ENCODE measurements at places on chromosomes 2 and 18. TPM values are rescaled to one million over a fixed set of nuclear protein-coding genes. Genes with fewer than 3 reads are reported as not detected.

GRCh38 chr2:129699781-129700573 lies 279.5 kb upstream of the RAB6C start:
- no peak for DNase-seq

DNA sequence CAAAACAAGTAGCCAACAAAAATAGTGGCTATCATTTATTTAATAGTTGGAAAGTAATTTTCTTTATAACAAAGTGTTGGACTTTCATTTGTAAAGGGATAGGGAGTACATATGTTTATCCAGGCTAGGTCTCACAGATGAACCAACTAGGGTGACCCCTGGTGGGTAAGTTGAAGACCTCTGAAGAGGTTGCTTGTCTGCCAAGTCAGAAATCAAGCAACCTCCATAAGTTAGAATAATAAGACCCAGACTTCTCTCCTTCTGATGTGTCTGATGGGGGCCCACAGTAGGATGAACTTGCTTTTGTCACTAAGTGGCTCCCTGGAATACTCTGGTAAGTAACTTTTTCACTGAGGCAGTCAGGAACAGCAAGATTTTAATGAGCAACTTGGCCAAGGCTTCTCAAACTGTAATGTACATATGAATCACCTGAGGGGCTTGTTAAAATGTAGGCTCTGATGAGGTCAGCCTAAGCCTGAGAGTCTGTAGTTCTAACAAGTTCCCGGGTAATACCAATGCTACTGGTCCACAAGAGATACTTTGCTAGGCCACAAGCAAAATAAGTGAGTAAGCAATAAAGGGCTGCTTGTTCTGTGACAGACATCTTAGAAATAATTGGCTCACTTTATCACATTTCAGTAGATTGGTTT lies 319.6 kb downstream of the PIK3C3 start:
- DNase-seq, result no peak

GRCh38 chr2:144357623-144358373 lies 162.1 kb downstream of the ZEB2 start:
- DNase-seq, result peak; percentile 99

C2orf72 gene
- 0.84 TPM for total RNA-seq

CD302 gene
- total RNA-seq, result 0.41 TPM

APOB gene
- total RNA-seq, result 0.07 TPM

- no peak for DNase-seq
Measured at GRCh38 chr2:150859877-150860276, 372.4 kb upstream of the RND3 start.

SERPINB3 gene
- total RNA-seq, result not detected

FTCDNL1 gene
- 0.45 TPM for total RNA-seq

DNA sequence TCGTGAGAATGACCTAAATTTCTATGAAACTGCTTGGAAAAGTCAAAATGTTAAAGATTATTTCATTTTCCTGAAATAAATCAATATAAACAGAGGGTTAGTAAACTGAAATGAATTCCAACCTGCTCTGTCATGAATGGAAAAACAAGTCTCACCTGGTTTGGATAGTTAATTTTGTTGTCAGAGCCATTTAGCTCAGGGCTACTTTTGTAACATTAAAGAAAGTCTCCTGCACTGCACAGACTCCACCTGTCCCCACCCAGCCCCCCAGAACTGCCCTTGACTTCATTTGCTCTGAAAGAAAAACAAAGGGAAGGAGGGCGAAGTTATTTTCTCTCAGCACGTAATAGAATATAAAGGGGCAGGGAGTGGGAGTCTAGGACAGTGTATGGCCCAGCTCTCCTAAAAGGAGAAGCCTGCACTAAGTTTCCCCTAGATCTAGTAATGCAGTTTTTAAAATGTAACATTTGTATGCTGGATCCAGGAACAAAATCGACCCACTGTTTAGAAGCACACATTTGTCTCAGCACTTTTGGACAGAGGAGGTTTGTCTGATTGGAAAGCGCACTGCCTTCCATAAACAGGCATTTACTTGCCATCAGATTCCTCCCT lies 54.2 kb upstream of the ACSL3 start:
- no peak for DNase-seq

- DNase-seq, result no peak
Measured at GRCh38 chr2:132725148-132725547, 55.1 kb upstream of the LYPD1 start.

- no peak for DNase-seq
Measured at GRCh38 chr2:73899801-73900336, 7.1 kb downstream of the ACTG2 start.

AP1S3 gene
- 14.3 TPM for total RNA-seq

DOK6 gene
- 3.1 TPM for total RNA-seq

GRCh38 chr2:162060532-162060931 lies 13.5 kb downstream of the DPP4 start:
- DNase-seq, result no peak

TRIM43 gene
- not detected for total RNA-seq

DNA sequence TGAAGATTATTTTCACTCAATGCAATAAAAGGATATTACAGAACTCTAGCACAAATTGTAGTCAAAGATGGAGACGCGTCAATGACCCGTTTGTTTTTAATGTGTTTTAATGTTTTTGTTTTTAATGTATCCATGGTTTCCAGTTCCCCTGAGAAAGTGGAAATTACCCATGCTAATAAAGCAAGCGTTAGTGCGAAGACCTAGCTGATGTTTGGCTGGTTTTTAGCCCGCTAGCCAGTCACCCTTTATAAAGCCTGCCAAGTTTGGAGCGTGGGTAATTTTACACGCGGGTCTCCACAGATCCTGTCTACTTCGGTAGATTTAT lies 430 bp upstream of the CHMP1B start:
- DNase-seq, result no peak

- DNase-seq, result no peak
Measured at GRCh38 chr2:218128781-218129457, 3.1 kb downstream of the CXCR2 start.

- DNase-seq, result no peak
Measured at GRCh38 chr18:36031407-36031806, 36.0 kb downstream of the RPRD1A start.

RGPD3 gene
- 0.10 TPM for total RNA-seq

BCL2 gene
- 1.0 TPM for total RNA-seq

- DNase-seq, result peak; percentile 71
Measured at GRCh38 chr18:57925706-57926105, 118.3 kb upstream of the NEDD4L start.

DNA sequence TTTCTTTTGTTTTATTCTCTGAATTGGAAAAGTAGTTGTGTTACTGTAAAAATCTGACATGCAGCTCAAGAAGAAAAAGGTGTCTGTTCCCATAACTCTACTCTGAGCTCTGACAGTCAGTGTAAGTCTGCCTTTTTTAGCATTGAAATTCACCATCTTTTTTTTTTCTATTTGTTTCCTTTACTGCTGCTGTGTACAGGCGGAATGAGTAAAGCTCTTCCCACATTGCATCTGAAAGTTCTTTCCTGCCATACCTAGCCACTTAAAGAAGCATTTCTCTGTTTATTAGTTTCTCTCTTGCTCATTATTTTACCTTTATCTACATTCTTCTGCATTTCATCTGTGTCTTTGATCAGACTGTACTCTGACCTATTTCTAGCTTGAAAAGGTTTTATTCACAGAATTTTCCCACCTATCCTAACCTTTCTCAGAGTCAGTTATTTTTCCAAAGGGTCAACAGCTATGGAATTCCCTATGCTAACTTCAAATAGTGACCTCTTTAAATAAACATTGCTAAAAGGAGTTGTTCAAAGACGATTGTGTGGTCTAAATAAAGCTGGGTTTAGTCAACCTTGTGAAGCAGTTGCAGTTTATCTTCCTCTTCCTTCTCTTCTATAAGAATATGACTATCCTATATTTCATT lies 1303.1 kb upstream of the ZEB2 start:
- no peak for DNase-seq

- DNase-seq, result peak; percentile 27
Measured at GRCh38 chr2:212777020-212777491, 238.5 kb upstream of the ERBB4 start.

POTEC gene
- total RNA-seq, result not detected

GRCh38 chr2:240595381-240596079 lies 9.0 kb downstream of the CAPN10 start:
- no peak for DNase-seq

GRCh38 chr18:68707646-68708045 lies 7.3 kb downstream of the TMX3 start:
- peak; percentile 2 for DNase-seq

DNA sequence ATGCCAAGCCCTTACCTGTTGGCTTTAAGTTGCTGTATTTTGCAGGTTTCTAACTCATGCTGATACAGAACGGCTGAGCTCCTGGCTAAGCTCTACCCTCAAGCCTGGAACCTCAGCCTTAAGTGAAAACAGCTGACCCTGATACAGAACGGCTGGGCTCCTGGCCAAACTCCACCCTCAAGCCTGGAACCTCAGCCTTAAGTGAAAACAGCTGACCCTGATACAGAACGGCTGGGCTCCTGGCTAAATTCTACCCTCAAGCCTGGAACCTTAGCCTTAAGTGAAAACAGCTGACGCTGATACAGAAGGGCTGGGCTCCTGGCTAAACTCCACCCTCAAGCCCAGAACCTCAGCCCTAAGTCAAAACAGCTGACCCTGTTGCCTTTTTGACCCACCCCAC lies 17.6 kb upstream of the DNER start:
- no peak for DNase-seq

- DNase-seq, result peak; percentile 80
Measured at GRCh38 chr2:102057502-102058292, 65.9 kb downstream of the IL1R2 start.

Measured in astrocyte (in vitro differentiated cells and primary cell).